ENCODE measurements at places on chromosomes 3 and 15. TPM values are rescaled to one million over a fixed set of nuclear protein-coding genes. Genes with fewer than 3 reads are reported as not detected.

The PCLAF gene
- total RNA-seq, result 7.8 TPM

The SLC2A2 gene
- not detected for total RNA-seq

The NTRK3 gene
- total RNA-seq, result 65.7 TPM

The DVL3 gene
- 39.4 TPM for total RNA-seq

The EEF1AKMT4 gene
- 0.92 TPM for total RNA-seq

The GRIP2 gene
- total RNA-seq, result 11.3 TPM

The KLF15 gene
- total RNA-seq, result 6.7 TPM

The DUOX1 gene
- under 0.01 TPM for total RNA-seq

The RTP1 gene
- total RNA-seq, result 3.2 TPM

The PPP2R3A gene
- 26.1 TPM for total RNA-seq

The NR2E3 gene
- not detected for total RNA-seq

The PRICKLE2 gene
- 69.9 TPM for total RNA-seq

The TMC3 gene
- total RNA-seq, result 0.23 TPM

The SERPINI2 gene
- 3.7 TPM for total RNA-seq

The CAMKV gene
- total RNA-seq, result 144 TPM

The ITIH1 gene
- not detected for total RNA-seq

The REC114 gene
- not detected for total RNA-seq

The IMPG2 gene
- 6.9 TPM for total RNA-seq

The ABHD5 gene
- total RNA-seq, result 32.5 TPM

The PARP3 gene
- 4.8 TPM for total RNA-seq

The SELENOT gene
- total RNA-seq, result 144 TPM

The CXCR6 gene
- not detected for total RNA-seq

The PPP1R14D gene
- total RNA-seq, result not detected

The CCDC39 gene
- total RNA-seq, result 3.9 TPM

The TNNC1 gene
- not detected for total RNA-seq

The FGD5 gene
- total RNA-seq, result 5.5 TPM

The ASB14 gene
- 0.69 TPM for total RNA-seq

The GABRA5 gene
- 103 TPM for total RNA-seq

The KCNH8 gene
- 18.0 TPM for total RNA-seq

The KLHL40 gene
- 0.23 TPM for total RNA-seq

The PRTG gene
- 8.8 TPM for total RNA-seq

The PRRT3 gene
- 9.9 TPM for total RNA-seq

The FBN1 gene
- 23.1 TPM for total RNA-seq

The PSTPIP1 gene
- total RNA-seq, result 0.23 TPM

The APBA2 gene
- total RNA-seq, result 129 TPM

The SHC4 gene
- total RNA-seq, result 10.1 TPM

The TPRG1 gene
- 4.4 TPM for total RNA-seq

The CIDEC gene
- not detected for total RNA-seq

The SLC15A2 gene
- 29.5 TPM for total RNA-seq

The APOD gene
- 10.6 TPM for total RNA-seq

The RYR3 gene
- total RNA-seq, result 23.1 TPM

The BFSP2 gene
- not detected for total RNA-seq

The SLC6A20 gene
- 5.1 TPM for total RNA-seq

The CCR8 gene
- not detected for total RNA-seq

The SATB1 gene
- total RNA-seq, result 44.5 TPM

The ZIC4 gene
- total RNA-seq, result 38.1 TPM

The SIN3A gene
- 32.1 TPM for total RNA-seq

The CDCP1 gene
- total RNA-seq, result 0.23 TPM

The COL6A5 gene
- total RNA-seq, result 0.69 TPM

The LRRC34 gene
- 24.5 TPM for total RNA-seq

The UBP1 gene
- total RNA-seq, result 68.0 TPM
